Stimulated activated CD4-positive, alpha-beta T cell treated with anti-CD3 and anti-CD28 coated beads, Interleukin-1b, Interleukin-23, amount 100 ng/mL, for 24 hours (primary cell): ENCODE measurements at places on chromosomes 5 and 9.

DNA sequence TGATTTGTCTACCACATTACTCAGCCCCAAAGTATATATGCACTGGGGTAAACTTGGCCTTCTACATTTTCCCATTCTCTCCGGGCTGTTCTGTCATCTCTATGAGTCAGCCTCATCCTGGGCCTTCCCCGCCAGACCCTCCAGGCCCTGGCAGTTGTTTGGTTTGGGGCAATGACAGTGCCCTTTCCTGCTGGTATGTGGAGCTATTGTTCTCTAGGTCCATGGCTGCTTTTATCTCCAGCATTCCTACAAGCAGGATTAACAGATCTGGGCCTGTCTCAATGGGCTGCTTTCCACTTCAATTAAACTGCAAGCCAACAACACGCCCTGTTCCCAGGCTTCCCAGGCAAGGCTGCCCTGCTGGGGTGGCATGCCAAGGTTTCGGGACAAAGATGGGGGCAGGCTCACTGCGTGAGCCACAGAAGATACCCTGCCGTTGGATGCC is 136.4 kb downstream of the SLIT3 start:
- no peak for DNase-seq

DNA sequence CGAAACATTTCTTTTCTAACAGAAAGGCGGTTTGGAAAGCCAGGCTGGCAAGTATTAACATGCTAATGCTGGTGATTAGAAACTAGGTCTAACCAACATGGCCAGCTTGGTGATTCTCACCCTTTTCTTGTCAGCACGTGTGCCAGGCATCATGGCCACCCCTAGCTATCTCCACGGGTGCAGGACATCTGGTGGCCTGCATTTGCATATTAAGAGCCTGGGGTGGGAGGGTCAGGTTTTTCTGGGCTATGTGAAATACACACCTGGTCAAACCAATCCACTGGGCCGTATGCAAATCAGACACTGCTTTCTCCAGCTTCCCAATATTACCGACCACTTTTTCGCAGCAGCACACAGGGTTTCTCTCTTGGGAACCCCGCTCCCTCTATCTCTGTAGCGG is 612.1 kb downstream of the PTPRD start:
- DNase-seq = no peak

DNA sequence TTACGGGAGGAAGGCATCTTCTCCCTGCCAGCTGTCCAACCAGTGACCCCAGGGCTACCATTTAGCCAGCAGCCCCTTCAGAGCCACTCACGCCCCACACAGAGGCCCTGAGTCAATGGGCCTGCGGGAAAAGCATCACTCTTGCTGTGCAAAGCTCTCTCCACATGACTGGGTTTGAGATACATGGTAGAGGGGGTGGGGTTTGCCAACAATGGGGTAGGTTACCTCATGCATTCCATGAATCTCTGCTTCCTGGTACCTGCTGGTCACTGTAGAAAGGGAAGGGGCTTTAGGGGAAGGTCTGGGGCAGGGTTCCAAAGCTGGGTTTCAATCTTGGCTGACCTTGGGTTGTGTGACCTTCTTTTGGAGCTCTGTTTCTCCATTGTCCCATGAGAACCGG is 22.9 kb upstream of the TTLL11 start:
- no peak for DNase-seq

DNA sequence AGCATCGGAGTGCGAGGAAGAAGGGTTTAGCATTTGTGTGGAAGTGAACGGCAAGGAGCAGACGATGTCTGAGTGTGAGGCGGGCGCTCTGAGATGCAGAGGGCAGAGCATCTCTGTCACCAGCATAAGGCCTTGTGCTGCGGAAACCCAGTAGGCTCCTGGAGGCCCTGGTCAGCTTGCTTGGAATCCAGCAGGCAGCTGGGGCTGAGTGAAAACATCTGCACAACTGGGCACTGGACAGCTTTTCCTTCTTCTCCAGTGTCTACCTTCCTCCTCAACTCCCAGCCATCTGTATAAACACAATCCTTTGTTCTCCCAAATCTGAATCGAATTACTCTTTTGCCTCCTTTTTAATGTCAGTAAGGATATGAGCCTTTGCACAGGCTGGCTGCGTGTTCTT is 72.1 kb downstream of the C7 start:
- no peak for DNase-seq

DNA sequence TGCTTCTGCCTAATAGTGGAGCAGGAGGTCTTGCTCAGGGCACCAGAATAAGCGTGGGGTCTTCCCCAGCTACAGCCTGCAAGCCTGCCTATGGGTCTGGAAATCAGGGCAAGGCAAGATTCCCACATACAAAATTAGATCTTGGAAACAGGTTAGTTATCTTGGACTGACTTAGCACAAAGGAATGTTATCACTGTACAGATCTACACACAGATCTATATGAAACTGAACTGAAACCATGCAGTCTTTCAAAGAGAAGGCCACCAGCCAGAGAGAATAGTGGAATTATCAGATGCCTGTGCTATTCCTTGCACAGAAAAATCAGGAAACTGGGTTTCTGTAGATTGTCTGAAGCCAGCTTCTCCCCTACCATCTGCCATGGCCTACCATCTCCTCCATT is 585.7 kb downstream of the ACTL7B start:
- no peak for DNase-seq

DNA sequence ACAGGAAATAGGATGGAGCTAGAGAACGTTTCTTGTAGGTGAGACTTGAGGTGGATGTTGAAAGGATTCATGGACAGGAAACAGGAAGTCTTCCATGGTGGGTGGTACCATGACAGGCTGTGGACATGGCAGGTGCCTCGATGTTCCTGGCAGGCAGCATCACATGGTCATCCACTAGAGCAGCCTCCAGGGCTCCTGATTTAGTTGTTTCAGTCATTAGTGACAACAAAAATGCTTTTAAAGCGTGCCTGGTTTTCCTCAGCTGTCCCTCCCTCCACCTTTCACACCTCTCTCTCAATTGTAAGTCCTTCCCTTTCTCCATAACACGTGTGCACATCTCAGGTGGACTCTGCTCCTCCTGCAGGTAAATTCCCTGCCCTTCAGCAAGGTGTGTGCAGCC is 25.2 kb upstream of the ASPN start:
- DNase-seq = no peak

GRCh38 chr5:164119806-164120447 is 614.5 kb downstream of the MAT2B start:
- DNase-seq = no peak

- DNase-seq = no peak
Observed at GRCh38 chr5:137566780-137567179, 67.7 kb upstream of the SPOCK1 start.

DNA sequence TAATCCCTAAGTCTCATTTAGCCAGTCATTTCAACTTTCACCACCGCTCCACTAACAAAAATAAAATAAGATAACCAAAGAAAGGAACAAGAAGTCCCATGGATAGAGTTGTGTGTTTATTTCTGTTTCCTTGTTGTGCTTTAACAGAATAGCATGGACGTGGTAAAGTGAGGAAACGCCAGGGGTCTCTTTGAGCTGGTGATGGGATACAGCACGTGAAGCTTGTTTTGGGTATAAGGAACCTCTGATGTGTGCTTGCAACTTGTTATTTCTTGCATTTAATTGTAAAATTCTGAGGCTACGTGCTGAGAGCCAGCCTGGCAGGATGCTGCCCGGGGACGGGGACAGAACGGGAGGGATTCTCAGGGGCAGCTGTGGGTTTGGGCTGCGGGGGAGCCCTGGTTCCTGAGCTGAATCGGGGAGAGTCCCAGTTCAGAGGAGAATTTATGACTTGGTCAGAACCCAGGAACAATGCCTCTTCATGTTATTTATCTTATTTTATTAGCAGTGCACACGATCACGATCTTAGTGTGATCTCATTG is 63.4 kb downstream of the ANKRD33B start:
- DNase-seq = no peak

DNA sequence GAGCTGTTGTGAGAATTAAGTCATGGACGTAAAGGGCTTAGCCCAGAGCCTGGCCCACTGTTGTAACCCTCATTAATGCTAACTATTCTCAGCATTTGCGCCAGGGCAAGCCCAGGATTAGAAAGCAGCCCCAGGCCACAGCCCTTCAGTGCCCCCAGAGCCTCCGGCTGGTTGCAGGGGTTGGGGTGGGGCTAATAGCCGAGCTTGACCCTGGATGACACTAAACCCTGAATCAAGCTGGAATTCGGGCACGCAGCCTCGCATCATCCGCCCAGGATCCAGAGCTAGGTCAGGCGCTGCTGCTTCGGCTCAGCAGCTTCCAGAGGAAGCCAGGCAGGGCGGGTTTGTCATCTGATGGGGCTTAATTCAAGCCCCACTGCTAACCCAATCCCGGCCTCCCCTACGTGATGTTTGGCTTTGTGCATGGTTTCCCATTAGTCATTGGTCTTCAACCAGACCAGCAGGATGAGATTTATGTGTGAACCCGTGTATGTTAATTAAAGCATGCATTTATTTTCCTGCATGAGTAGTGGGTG is 1.2 kb upstream of the MEGF9 start:
- DNase-seq = no peak

DNA sequence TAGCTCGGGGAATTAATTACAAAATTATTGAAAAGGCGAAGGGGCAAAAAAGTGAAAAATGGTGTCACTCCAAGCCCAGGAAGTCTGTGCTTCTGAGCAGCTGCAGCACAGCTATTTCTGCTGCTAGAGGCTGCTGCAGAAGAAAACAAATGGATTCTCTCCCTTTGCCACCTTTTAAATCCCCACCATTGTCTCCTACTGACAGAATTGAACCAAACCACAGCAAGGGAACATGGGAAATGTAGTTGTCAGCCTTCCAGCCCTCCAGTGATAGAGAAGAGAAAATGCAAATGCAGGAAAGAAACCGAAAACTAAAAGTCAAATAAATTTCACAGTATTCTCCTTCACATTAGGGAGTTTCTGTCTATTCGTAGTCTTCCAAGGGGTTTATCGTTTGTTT is 33.4 kb upstream of the CDC42SE2 start:
- DNase-seq = no peak

GRCh38 chr5:67377631-67378030 is 181.0 kb upstream of the CD180 start:
- no peak for DNase-seq

DNA sequence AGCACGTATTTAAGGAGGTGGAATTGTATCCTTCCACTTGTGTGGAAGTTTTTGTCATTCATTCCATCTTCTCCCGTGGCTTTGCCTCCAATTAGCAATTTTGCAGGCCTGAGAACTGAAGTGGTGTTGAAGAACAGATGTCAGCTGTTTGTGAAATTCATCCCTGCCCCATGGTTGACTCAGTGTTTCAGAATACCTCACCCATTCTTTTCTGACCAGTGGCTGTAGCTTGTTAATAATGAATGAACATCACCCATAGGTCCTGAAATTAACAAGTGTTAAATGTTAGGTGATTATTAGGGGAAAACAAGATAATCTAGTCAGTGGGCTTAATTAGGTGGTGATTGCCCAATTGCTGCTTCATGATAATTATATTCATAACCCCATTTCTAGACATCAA is 11.7 kb downstream of the ZNF462 start:
- DNase-seq = no peak

GRCh38 chr5:172533058-172533398 is 78.7 kb upstream of the SH3PXD2B start:
- no peak for DNase-seq

DNA sequence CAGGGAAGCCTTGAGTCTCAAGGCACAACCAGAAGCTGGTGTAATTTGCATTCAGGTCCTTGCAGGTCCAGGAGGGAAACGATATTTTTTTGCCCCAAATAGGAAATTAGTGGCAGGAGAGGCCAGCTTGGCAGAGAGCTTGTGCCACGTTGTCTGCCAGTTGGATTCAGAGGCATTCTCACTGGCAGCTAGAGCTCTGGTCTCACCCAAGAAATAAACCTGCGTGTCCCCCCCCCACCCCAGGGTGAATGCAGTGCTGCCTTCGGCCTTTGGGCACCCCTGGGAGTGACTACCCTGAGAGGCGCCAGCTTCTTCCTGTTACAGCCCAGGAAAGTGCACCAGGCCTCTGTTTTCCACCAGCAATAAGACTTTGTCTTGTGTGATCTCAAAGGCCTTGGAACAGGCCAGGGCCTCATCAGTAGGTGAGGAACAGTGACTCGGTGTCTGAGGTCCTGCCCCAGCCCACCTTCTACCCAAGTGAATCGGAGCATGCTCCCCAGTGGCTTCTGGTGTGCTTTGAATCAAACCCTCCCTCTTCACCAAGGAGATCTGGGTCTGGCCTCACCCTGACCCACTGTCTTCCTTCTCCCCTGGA is 68.4 kb downstream of the HSPA4 start:
- DNase-seq = no peak

GRCh38 chr5:96942078-96942477 is 6.2 kb downstream of the LNPEP start:
- DNase-seq = no peak

GRCh38 chr5:62149879-62150278 is 156.1 kb upstream of the KIF2A start:
- no peak for DNase-seq

- no peak for DNase-seq
Observed at GRCh38 chr5:148729182-148729581, 74.9 kb upstream of the HTR4 start.

DNA sequence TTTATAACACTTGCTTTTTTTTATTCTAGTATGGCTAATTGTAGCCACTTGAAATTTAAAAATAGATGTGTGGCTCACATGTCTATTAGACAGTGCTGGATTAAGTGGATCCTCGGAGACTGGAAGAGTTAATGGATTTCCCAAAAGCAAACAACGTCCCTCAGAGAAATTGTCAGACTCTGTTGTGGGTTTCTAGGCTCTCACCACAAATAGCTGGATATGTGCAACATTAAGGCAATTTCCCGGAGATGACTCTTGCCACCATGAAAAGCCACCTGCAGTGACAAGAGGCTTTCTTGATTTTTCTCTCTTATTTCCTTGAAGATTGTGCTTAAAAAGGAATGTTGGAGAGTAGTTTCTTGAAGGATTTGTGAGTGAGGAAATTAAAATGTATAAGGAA is 43.2 kb downstream of the TMEM167A start:
- DNase-seq = no peak

- DNase-seq = no peak
Observed at GRCh38 chr9:13369431-13369830, 89.9 kb upstream of the MPDZ start.

DNA sequence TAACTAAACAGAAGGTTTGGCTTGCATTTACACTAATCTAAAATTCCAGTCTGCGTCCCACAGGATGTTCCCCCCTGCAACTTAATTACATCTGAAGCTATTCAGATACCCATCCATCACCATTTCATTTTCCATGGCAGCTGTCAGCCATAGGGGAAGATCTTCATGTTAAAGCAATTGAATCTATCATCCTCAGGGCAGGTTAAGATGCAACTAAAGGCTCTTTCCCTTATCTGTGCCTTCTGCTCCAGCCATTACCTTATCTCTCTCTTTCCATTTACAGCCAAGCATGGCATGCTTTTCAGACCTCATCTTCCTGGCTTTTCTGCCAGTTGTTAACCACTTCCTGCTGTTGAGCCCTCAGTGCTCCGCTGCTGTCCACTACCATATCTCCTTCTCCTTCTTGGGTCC is 15.8 kb upstream of the HACD4 start:
- no peak for DNase-seq

DNA sequence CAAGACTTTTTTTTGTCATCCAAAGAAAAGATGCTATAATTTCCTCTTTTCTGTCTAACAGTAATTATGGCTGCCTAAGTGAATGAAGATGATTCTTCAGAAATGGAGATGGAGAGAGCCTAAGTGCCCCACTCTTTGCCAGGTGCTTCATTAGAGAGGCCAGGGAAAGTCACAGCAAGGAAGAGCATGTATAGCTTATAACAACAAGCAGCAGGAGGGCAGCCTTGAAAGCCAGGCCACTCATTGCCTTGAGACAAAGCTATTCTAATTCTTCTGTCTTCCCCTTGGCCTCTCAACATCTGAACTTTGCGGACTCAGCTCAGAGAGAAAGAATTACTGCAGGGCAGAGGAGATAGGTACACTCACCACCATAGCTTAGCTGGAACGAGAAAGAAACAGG is 112.0 kb upstream of the ZNF366 start:
- no peak for DNase-seq

GRCh38 chr9:114719290-114719689 is 37.3 kb upstream of the TEX48 start:
- no peak for DNase-seq
